ENCODE measurements at places on chromosomes 2 and 18.

DNA sequence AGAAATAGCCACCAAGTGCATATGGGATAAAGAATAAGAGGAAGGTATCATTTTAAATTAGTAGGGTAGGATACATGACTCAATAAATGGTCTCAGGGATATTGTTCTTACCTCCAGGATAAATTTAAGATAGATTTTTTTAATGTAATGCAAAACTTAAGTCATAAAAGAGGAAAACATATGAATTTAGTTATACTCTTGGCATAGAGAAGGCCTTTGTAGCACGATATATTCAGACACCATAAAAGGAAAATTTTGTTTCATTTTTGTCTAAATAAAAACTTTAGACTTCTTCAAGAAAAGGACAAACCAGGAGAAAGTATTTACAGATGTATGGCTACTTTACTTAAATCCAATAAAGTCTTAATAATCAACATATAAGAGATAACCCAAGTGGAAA, 78.5 kb upstream of the CAB39 start:
- no peak for DNase-seq

- DNase-seq, result no peak
These were observed 12.0 kb downstream of the TCF4 start for GRCh38 chr18:55576001-55576400.

GRCh38 chr2:195338856-195339255, 318.2 kb upstream of the SLC39A10 start:
- no peak for DNase-seq

DNA sequence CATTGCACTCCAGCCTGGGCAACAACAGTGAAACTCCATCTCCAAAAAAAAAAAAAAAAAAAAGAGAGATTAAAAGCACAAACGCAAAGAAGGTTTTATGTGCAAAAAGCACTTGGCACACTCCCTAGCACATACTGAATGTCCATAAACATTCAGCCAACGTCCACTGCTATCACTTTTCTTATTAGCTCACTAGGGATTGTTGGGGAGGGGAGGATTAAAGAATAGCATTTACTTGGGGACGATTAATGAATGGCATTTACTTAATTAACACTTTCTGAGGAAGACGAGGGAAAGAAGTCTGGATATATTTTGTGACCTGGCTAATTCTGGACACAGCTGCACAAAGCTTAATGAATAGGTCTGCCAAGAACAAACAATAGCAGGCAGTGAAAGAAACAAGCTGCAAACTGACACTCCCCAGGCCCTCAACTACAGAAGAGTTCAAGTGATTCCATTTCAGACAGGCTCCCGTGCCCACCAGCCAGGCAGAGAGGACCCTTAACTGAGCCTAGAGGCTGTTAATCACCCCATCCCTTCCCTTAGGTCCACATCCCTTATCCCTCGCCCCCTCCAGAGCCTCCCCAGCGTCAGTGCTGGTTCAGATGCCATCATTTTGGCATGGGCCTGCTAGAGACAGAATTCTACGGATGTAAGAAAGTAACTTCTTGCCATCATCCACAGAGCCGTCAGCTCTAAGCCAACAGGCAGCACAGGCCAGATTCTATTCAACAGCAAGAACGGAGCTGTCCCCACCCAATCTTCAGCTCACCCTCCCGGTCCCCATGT, 7.4 kb downstream of the CYB5A start:
- no peak for DNase-seq

GRCh38 chr2:45259547-45260160, 250.4 kb upstream of the SIX2 start:
- DNase-seq, result no peak

- peak; percentile 71 for DNase-seq
These were observed 310.9 kb downstream of the PRKCE start for GRCh38 chr2:45962177-45962921.

- no peak for DNase-seq
These were observed 396.0 kb downstream of the MEIS1 start for GRCh38 chr2:66830881-66831280.

DNA sequence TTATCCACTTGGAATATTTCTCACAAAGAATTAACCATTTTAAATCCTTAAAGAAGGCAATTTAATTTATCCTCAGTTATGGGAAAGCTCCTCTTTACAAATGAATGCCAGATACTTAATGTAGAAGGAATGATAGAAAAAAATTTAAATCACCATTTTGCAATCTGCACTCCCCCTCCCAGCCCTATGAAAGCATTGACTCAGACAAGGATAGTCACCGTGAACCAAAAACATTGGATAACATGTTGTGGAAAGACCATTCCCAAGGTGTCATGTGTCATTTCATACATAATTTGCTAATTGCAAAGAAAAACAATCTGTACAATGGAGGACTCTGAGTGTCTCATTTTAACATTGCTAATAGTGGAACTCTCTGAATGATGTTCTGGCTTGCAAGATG, 421.0 kb downstream of the TXNL1 start:
- no peak for DNase-seq

- no peak for DNase-seq
These were observed 4.6 kb downstream of the RPS27A start for GRCh38 chr2:55236992-55237543.

DNA sequence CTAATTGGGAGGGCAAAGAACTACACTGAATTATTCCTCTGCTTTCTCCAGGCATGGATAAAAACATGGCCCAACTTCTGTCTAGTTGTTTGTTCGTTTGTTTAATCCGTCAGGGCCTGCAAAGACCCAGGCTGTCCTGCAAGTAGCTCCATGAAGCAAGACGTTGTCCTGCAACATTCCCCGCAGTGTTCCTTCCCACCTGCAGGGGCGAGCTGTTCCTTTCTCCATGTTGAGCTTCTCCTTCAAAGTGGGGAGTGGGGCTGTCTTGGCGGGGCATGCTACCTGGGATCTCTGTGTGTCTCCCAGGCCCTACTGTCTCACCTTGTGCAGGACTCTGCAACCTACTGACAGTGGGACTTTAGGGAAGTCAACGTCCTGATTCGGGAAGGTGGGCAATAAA, 264.0 kb upstream of the SMIM21 start:
- no peak for DNase-seq

GRCh38 chr2:210913461-210913860, 357.1 kb downstream of the CPS1 start:
- no peak for DNase-seq

DNA sequence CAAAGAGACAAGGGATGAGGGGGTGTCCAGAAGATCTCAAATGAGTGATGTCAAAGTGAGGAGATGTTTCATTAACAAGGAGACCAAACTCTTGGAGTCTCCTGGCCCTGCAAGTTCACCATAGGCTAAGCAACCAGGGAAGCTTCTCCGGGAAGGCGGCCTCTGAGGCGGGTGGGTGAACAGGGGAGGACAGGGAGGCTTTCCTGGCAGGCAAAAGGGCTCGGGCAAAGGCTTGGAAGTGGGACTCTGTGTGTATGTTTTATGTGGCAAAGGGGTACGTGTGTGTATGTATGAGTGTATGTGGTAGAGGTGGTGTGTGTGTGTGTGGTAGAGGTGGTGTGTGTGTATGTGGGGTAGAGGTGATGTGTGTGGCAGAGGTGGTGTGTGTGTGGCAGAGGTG, 163.9 kb downstream of the DYSF start:
- DNase-seq, result no peak

DNA sequence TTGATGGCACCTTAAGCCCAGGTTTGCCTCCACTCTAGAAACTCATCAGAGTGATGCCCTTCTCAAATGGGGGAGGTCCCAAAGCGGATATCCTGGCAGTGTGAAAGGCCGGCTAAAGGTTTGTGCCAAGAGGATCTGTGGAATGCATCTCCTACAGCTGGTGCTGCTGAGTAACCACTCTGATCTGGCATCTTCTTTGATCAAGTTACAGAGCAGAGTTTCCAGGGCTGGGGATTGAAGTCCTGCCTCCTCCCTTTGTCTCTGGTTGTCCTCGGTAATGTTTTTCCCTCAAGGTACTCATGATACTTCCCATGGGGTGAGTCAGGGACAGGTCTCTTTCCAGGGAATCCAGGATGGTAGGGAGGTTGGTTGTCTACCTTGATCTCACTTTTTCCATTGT, 24.6 kb downstream of the PRKRA start:
- DNase-seq, result no peak

- no peak for DNase-seq
These were observed 161.7 kb upstream of the MYCN start for GRCh38 chr2:15778529-15779219.

- peak; percentile 93 for DNase-seq
These were observed 23.2 kb upstream of the SLC20A1 start for GRCh38 chr2:112622528-112622849.

DNA sequence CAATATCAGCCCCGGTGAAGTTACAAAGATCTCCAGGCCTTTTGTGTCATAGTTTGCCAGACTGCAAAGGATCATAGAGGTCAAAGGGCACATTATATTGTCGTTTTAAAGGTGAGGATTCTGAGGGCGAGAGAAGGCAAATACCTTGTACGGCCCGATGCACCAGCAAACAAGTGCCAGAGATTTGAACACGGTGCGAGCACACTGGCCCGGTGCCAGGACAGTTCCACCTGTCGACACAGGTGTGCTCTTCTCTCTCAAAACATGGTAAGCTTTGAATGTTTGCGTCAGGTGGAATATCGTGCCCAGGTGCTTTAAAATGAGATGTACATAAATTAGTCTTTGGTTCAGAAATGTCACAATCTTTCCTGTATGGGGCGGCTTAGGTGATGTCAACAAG, 776.1 kb upstream of the ID2 start:
- no peak for DNase-seq

DNA sequence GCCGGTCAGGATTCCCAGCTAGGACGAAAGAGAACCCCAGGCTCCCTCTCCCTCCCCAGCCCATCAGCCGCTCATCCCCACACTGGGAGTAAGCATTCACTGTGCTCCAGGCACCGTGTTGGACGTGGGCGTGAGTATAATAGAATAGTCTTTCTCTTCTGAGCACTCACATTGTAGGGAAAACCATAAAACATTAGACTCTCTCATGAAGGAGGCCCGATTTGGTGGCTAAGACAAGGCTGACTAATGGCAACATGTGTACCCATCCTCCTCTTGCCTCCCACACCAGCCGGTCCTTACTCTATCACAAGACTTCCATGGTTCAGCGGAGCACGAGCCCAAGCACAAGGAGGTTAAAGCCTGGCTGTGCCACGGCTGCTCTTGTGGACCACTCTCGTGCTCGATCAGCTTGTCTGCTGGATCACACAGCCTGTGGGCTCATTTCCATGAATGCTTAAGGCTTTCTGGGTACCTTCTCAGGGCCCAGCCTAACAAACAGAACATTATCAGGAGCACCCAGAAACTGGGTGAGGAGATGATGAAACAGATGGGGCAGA, 540.9 kb upstream of the RAB6C start:
- no peak for DNase-seq

DNA sequence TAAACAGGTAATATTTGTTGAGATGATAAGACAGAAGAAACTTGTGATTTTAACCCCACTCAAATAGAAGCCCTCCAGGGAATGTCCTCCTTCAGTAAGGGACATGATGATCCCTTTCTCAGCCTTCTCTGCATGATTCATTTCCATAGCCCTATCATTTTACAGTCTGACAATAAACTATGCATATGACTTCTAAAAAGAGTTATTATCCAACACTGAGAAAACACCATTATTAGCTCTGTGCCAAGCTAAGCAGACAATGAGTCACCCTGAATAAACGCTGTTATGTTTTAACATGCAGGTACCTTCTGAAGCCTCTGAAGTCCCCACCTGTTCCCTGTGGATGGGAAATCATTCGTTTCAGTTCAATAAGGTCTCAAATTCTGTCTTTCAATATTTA, 54.7 kb downstream of the DTNB start:
- DNase-seq, result peak; percentile 60

DNA sequence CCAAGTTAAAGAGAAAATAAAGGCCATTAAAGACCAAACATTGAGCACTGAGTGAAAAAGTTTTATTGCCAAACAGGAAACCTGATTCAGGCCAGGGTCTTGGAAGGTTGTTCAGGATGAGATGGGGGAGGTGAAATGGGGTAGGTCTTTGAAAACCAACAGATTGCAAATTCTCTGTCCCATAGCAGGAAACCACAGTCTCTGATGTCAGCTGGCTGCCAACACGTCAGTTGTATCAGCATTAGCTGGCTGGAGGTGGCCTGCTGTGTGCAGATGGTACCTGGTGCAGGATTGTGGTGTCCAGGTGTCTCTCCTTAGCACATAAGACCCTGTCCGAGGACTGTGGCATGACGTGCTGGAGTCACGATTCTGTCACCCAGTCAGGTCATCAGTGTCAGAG, 106.3 kb downstream of the MSH2 start:
- no peak for DNase-seq

DNA sequence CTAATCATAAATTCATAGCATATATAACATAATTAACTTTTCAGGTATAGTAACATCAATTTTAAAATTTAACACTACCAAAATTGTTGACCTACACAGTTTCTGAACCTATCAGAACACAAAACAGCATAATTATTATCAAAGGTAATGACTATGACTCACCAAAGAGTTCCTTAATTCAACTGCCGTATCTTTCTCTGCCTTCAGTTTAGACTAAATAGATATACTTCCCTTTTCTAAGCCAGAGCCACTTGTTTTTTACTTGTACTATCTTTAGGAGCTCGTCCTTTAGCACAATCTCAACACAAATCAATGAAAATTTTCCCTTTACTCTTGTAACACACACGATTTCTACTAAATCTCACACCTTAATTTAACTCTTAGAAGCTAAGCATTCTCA, 54.4 kb downstream of the CCDC88A start:
- no peak for DNase-seq

DNA sequence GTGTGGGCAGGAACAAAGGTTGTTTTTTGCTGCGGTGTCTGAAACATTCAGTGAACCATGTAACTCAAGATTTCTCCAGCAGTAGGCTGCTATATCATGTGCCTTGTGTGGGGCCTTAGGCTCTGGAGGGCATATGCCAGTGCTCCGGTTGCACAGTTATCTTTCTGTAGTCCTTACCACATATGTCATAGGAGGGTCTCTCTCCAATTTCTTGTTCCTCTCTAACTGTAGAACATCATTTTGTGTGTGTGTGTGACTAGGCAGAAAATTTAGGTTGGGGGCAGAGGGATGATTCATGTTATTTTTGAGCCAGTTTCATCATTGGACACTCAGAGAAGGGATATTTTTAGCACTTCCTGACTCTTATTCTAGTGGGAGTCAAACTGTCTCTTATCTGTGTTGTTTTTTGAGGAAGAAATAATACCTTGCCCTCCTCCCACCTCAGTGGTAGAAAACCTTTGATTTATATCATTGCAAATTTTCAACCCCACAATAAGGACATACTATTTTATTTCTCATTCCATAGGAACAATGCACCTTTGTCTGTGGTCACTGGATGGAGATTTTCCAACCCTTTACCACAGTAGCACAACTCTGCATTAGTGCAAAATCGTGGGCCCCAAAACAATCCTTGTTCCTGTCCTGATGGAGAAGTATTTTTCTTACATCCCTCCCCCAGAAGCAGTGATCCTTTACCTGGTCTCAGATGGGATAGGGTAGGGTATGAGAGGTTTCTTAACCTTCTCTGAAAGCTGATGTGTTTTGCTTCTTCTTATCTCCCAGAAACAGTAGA, 113.9 kb downstream of the CCDC74A start:
- no peak for DNase-seq

GRCh38 chr18:334575-335132, 66.8 kb upstream of the THOC1 start:
- no peak for DNase-seq
